Activated naive CD4-positive, alpha-beta T cell (primary cell): ENCODE measurements at places on chromosomes 2 and 18.

- no peak for DNase-seq
These were observed 149.8 kb downstream of the MYO5B start for GRCh38 chr18:50045126-50045525.

GRCh38 chr2:14816069-14817060 is 183.8 kb downstream of the LRATD1 start:
- DNase-seq = no peak

DNA sequence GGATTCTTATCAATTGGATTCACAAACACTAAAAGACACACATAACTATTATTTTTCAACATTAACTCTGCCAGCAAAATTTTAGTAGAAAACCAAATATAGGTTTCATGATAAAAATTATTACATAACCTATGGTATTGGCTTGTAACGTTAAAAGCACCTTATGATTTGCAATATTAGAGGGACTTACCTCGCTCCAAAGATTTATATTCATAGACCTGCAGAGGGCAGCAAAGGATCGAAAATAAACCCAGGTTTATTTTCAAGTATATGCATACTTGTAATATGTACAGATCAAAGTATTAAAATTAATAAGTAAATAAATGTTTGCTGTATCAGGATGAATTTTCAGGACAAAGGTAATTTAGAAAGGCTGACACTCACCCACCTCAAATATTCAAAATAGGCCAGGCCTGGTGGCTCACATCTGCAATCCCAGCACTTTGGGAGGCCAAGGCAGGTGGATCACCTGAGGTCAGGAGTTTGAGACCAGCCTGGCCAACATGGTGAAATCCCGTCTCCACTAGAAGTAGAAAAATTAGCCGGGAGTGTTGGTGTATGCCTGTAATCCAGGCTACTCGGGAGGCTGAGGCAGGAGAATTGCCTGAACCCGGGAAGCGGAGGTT is 45.3 kb downstream of the LRPPRC start:
- DNase-seq = no peak

GRCh38 chr2:105187531-105187930 is 54.0 kb upstream of the GPR45 start:
- DNase-seq = no peak

DNA sequence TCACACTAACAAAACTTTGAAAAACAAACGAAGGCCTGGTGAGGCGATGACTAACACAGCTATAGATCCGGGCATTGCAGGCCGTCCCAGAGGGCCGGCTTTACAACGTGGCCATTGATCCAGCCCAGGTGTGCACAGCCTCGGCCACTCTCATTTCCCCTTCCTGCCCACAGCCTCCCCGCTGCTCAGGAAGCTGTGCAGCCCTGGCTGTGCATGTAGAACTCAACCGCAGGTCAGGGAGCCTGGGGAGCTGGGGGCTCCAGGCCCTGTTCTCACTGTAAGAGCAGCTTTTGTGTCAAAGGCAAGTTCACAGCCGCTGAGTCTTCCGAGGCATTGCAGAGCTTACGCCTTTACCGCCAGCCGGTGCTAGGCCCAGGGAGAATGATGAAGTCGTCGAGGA is 87.2 kb downstream of the LONRF2 start:
- DNase-seq = no peak
